ENCODE measurements at places on chromosomes 4 and X.
A peak's percentile ranks its signal among the peaks of the same experiment; 100 is the strongest.

DNA sequence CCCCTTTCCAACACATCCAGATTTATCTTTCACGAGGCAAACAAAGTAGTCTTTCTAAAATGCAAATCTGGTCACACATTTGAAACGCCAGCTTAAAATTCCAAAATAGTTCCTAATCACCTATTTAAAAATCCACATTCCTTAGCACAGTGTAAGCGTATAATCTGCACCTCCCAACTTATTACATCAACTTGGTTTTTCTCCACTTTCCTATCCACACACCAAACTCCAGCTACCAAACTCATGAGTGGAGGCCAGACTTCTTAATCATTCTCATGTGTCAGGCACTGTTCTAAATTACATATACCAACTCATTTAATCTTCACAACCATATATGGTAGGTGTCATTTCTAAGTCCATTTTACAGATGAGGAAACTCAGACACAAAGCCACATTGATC, 33.8 kb downstream of the ENOX2 start:
- no peak for ATAC-seq

DNA sequence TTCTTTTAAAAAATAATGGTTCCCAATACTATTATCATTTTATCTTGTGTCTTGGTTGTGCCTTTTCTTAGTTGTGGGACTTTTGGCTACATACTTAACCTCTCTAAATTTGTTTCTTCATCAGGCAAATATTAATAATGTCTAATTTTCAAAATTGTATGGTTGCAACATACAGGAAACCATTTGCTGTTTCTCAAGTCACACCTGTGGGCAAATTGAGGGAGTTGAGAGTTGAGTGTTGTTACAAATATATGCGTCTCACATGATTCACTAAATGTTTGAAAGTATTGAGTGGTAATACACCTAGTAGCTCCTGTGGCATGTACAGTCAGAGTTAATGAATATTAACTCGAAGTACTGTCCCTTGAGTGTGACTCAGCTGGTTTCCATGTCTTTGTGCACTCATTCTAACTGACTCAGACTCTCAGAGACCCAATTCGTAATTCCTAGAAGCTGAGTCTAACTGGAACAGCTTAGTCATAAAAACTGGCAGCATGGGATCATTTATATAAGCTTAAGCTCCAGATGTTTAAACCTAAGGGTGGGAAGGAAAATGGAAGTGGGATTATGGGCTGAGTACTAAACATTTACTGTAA, 802.4 kb downstream of the TRIML1 start:
- no peak for ATAC-seq

DNA sequence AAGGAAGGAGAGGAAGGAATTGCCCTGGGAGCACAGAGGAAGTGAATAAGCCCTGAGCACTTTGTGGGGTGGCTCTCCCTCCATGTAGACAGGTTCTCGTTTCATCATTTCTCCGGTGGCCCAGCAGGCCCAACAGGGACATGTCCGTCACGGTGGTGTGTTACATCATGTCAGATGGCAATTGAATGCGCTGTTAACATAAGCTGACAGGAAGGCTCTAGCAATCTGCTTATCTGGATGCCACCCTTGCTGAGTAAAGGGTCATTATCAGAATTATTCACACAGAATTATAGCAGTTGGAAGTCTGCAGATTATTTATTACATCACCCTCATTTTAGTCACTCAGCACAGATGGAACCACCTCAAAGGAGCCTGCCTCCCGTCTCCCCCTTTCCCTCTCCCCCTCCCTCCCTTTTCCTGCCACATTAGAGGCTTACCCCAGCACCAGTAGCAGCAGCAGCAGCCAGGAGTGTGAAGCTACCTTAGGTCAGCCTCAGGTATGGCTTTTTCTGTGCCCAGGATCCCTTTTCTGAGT, 124.3 kb upstream of the TRIM2 start:
- ATAC-seq, result no peak

DNA sequence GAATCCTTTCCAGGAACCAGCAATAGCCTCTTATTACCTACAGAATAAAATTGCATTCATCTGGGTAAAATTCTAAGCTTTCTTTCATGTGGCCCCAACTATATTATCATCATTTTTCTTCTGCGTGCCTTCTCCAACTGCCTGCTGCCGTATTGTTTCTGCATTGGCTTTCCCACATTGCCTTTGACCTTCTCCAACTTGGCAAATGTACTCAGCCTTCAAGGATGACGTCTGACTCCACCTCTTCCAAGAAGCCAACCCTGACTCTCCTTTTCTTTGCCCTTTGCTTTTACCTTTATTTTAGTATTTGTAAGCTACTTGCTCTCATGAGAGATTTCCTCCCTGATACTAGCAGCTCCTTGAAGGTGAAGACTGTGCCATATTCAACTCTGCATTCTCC, 200.4 kb upstream of the FAM9B start:
- ATAC-seq, result no peak

DNA sequence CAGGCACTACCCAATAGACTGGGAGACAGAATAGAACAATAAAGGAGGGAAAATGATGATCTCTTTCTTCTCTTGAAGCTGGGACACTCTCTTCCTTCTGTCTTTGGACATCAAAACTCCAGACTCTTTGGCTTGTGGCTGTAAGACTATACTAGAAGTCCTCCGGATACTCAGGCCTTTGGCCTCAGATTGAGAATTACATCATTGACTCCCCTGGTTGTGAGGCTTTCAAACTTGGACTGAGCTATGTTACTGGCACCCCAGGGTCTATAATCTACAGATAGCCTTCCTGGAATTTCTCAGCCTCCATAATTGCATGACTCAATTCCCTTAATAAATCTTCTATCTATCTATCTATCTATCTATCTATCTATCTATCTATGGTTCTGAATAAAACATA, 294.2 kb upstream of the CT83 start:
- no peak for ATAC-seq

GRCh38 chr4:147597561-147597960, 19.6 kb upstream of the TMEM184C start:
- ATAC-seq, result no peak

DNA sequence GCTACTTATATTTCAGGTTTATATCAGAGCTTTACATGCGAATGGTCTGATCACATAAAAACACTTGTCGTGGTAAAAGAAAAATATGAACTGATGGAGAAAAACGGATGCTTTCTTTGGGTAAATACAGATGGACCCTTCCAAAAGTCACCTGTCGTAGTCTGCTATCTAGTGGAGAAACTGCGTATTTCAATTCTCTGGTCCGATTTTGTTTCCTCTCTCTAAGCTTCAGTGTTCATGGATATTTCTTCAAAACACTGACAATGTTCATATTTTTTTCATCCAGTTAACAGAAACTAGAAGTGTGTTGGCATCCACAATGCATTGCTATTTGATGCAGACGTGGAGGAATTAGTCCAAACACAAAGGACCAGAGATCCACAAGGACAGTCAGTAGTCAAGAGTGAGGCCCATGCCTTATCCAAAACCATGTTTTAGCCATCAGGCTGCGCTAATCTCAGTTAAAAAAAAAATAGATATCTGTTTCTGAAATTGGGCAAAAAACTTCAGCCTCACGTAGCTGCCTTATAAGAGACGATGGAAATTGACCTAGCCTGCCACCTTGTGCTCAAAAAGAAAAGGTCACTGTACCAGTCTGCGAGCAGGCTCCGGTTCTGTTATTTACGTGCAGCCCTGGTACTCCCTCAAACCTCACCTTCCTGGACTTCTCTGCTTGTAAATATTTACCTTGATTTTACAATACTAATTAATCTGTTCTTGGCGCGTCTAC, 16.0 kb downstream of the MEPE start:
- peak; percentile 59 for ATAC-seq

- no peak for ATAC-seq
Observed at GRCh38 chr4:16140231-16140878, 56.5 kb upstream of the PROM1 start.

- ATAC-seq, result no peak
Observed at GRCh38 chrX:154026136-154027021, 6.7 kb upstream of the IRAK1 start.

- ATAC-seq, result peak; percentile 60
Observed at GRCh38 chr4:106238820-106239420, 77.1 kb downstream of the TBCK start.

- no peak for ATAC-seq
Observed at GRCh38 chrX:85419293-85419692, 39.8 kb upstream of the POF1B start.

DNA sequence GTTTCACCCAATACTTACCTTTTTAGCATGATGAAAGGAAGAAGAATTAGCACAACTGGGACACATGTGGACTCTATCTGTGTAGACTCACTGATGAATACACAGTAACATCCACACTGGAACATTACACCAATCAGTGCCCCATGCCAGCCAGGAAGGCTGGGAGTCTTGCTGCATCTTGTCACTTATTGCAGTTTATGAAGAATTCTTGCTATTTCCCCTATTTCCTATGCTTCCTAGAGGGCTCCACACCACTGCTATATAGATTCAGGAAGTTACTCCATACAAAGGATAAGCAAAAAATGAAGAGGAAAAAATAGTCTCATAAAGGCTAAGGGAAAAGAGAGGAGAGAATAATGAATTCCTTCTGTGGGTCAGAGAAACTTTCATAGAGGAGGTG, 201.0 kb downstream of the CAMK2D start:
- no peak for ATAC-seq

- ATAC-seq, result no peak
Observed at GRCh38 chr4:118337954-118338353, 14.8 kb downstream of the PRSS12 start.

DNA sequence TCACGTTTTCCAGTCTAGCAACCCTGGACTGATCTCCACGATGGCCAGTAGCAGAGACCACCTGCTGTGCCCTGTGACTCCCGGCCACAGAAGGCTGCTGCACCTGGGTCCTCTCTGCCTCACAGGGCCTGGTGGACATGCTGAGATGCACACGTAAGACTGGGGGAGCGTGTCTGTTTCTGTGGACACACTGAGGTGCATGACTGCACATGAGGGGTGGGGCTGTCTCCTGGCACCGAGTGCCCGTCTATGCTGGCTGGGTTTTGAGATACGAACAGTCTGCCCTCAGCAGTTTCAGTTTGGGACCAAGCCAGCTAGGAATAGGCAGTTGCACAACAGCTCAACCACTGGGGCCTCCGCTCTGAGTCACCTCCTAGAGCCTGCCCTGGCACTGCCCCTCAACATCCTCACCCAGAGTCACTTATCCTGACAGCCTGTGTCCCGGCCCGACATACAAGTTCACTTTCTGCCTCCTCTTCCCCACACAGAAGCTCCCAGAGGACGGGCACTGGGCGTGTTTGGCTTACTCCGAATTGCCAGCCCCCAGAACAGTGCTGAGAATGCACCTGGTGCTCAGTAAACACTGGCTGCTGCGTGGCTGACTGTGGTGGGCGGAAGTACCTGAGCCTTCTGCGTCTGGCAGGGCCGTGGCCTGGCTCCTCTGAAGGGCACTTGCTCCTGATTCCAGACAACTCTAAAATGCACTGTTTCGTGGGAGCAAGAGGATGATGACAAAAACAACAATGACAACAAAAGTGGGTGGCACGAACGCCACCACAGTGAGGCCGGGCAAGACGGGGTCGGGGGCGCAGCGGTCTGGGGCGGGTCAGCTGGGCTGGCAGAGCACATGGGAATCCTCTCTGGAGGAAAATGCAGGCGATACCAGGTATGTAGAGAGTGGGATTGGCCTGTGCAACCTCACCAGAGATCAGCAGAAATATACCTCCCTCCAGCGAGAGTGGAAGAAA, 30.9 kb downstream of the RNF212 start:
- ATAC-seq, result no peak

DNA sequence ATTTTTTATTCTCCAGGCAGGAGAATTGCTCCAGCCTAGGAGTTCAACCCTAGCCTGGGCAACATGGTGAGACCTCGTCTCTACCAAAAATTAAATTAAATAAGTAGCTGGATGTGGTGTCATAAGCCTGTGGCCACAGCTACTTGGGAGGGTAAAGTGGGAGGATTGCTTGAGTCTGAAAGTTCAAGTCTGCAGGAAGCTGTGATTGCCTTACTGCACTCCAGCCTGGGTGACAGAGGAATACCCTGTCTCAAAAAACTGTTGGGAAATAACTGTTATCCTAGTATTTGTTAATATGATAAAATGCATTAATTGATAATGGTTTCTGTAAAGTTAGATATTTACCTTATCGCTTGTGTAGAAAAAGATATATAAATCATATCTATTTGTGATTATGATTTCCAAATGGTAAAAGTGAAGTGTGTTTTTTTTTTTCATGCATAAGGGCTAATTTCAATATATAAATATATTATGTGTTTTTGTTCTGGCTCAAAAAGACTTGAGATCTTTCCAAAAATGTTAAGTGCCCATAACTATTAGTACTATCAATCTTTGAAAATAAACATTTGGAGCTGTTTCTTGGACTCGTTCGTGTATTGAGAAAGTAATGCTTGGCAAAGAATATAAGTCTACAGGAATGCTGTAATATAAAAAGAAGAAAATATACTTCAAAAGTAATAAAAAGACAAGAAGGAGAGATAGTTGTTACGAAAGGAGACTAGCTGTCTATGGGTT, 396.6 kb downstream of the ADGRL3 start:
- ATAC-seq, result no peak

- ATAC-seq, result no peak
Observed at GRCh38 chr4:116537828-116538227, 547.5 kb downstream of the TRAM1L1 start.

DNA sequence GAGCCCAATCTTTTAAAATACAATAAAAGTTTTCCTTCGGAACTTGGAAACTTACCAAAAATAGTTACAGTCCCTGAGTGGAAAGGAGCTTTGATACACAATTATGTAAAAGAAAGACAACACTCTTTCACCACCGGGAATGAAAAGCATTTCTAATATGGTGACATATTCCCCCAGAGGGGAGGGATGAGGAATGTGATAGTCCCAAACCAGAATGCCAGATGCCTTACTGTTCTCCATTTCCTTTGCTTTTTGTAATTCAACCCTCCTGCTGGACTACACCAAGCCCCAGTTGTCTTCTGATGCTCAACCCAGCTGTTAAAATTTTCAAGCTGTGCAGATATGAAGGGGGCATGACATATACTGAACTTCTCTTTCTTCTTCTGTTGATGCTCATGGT, 4.1 kb downstream of the PRIMPOL start:
- ATAC-seq, result no peak

DNA sequence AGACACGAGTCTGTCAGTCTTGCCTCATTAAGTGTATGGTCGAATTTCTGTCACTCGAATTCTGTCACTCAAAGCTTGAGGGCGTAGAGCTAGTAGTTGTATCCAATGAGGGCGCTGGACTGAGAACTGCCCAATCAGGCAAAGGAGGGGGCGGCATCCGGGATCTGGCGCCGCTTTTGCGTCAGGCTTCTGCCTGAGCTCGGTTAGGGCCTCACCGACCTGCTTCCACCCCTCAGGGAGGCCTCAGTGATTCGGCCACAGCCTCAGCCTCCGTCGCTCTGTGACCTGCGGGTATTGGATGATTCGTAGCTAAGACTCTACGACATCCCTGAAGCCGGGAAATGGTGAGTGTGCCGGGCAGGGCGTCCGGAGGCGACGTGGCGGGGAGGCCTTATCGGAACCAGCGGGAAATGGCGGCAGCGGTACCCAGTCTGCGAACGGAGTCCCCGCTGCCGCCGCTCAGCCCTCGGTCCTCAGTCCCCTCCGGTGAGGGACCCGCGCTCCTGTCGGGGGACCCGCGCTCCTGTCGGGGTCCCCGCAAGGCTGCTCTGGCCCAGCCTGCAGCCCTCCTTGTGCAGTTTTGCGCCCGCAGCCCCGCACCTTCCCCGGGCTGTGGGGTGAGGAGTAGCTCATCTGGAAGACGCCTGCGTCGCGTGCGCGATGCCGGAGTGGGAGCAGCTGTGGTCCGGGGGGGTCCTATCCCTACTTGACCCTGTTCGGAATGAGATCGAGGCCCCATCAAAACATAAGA, 88.3 kb downstream of the ZNF718 start:
- no peak for ATAC-seq
